ENCODE measurements at places on chromosomes 4 and X.

DNA sequence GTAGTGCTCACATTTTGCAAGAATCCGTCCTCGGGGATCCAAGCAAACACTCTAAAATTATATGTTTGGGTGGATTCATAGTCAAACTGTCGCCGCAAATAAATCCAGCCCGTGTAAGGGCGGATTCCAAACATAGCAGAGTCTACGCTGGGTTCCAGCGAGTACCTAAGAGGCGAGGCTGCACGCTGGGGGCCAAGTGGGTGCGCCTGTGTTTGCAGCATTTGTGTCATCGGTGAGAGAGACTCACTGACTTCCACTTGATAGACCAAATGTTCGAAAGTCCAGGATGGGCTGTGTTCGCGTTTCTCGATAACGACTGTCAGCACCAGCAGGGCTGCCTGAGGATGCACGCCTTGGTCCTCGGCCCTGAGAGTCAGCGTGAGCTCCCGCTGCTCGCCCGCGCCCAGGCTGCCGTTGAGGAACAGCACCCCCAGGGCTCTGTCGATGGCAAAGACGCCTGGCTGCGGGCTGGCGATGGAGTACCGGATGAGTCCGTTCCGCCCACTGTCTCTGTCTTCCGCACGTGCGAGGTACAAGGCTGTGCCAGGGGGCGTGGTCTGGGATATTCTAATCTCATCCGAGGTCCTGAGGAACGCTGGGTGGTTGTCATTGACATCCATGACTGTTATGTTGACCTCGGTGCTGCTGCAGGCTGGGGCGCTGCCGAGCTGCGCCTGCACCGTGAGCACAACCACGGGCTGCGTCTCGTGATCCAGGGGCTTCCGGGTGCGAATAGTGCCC lies 158.7 kb downstream of the DCHS2 start:
- DNase-seq = no peak

DNA sequence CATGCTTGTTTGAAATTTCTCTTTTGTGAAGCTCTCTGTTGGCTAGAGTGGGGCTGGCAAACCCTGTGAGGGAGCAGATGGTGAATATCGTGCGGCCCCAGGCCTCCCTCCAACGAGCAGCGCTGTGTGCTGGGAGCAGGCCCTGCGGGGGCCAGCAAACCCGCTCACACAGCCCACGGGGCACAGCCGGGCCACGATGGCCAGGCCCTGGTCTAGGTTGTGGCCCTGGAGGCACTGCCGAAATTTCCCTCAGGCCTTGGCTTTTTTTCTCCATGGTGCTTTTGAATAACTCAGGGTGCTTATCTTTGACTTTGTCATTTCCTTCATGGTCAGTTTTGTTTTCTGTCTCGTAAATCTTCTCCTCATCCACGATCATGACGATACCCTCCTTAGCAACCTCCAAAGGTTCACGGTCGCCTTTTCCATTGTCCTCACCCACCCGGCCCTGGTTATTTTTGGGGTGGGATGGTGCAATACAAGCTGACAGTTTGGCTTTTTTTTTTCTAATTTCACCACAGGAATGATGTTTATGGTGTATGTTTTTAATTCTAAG lies 20.7 kb downstream of the PCGF3 start:
- DNase-seq = no peak

DNA sequence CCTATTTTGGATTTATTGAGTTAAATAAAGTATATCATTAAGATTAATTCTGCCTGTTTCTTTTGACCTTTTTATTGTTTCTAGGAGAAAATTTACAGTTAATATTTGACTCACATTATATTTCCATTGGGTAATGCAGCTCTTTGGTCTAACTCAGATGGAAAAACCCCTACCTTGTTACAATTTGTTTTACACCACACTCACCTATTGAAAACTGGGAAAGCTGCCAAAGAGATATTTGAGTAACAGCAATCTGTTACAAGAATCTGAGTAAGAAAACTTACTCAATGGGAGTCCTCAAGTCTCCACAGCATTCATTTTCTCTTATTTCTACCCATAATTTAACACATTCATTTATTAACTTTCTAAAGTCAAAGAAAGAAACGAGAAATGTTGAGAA lies 108.0 kb upstream of the TLL1 start:
- no peak for DNase-seq

DNA sequence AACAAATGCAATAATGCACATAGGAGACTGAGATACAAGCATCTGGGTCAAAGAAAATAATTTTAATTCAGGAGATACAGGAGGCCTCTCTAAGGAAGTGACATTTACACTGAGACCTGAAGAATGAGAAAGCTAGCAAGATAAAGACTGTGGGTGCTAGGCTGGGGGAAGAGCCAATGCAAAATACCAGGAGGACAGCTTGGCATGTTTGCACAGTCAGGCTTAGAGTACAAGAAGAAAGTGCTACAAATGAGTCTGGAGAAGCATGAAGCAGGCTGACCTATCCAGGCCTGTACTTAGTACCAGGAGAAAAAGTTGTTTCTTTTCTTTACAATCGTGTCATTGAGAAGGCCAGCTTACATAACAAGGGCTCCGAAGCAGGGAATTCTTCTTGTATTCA lies 56.9 kb downstream of the GABRB1 start:
- no peak for DNase-seq

GRCh38 chr4:34469516-34469915 lies 1774.8 kb downstream of the ARAP2 start:
- no peak for DNase-seq

DNA sequence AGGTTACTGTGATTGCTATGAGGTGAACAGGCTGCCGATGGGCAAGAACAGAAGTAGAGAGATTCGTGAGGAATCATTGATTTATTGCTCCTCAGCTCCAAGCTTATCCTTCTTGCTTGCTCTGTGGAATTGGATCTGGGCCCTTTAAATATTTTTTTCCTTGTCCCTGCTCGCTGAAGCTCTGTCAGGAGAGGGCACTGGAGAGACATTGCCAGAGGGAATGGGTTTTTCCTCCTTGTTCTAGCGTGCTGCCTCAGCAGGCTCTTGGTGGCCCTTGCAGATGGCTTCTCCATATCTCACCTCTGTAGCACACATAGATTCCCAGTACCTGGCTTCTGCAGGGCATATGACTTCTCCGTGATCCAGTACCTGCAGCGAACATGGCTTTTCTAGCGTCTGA lies 67.4 kb downstream of the CNGA2 start:
- DNase-seq = no peak

DNA sequence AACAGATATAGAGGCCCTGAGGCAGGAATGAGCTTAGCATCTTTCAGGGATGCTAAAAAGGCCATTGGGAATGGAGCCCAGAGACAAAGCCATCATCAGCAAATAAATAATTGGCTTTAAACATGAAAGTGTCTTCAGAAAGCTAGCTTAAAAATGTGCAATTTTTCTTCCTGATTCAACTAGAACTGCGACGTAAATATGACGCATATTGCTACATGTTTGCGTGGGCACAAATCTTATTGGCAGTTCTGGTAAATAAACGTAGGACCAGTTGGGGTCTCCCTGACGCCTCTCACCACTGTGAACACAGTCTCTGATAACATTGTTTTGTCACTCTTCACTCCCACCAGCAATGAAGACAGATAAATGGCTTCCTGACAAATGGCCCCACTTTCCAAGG lies 97.3 kb upstream of the SRD5A3 start:
- DNase-seq = no peak

DNA sequence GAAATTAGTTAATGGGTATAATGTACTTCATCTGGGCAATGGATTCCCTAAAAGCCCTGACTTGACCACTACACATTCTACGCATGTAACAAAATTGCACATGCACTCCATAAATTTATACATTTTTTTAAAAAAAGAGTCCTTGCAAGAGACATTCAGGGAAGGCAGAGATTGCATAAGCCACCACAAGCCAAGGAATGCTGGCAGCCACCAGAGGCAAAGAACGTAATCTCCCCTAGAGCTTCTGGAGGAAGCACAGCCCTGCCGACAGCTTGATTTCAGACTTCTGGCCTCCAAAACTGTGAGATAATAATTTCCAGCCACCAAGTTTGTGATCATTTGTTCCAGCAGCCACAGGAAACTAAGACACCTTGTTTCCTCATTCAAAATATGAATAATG lies 185.6 kb upstream of the GALNT7 start:
- no peak for DNase-seq

- no peak for DNase-seq
Measured at GRCh38 chrX:13383907-13384306, 64.1 kb upstream of the ATXN3L start.

- DNase-seq = no peak
Measured at GRCh38 chrX:39903343-39903742, 194.4 kb downstream of the BCOR start.

GRCh38 chrX:154751669-154752271 lies 893 bp upstream of the GAB3 start:
- DNase-seq = no peak

GRCh38 chr4:180682776-180683175 lies 1560.4 kb upstream of the TENM3 start:
- DNase-seq = no peak

DNA sequence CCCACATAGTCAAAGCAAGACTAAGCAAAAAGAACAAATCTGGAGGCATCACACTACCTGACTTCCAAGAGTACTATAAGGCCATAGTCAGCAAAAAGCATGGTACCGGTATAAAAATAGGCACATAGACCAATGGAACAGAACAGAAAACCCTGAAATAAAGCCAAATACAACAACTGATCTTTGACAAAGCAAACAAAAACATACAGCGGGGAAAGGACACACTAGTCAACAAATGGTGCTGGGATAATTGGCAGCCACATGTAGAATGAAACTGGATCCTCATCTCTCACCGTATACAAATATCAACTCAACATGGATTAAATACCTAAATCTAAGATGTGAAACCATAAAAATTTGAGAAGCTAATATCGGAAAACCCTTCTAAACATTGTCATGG lies 819.3 kb upstream of the FRG1 start:
- no peak for DNase-seq

GRCh38 chrX:49876750-49877149 lies 2.5 kb upstream of the USP27X start:
- no peak for DNase-seq

- no peak for DNase-seq
Measured at GRCh38 chrX:14354521-14354920, 174.8 kb upstream of the GLRA2 start.

- DNase-seq = no peak
Measured at GRCh38 chr4:122821092-122821491, 5.5 kb upstream of the FGF2 start.

- DNase-seq = no peak
Measured at GRCh38 chr4:16686195-16686594, 212.2 kb downstream of the LDB2 start.

- no peak for DNase-seq
Measured at GRCh38 chr4:140237616-140238350, 83.8 kb upstream of the MAML3 start.
